ENCODE measurements at places on chromosomes 4 and X.

- no peak for DNase-seq
These were observed 42.3 kb downstream of the HMGB2 start for GRCh38 chr4:173291899-173292298.

- DNase-seq: no peak
These were observed 33.8 kb downstream of the PNMA5 start for GRCh38 chrX:152960115-152960514.

DNA sequence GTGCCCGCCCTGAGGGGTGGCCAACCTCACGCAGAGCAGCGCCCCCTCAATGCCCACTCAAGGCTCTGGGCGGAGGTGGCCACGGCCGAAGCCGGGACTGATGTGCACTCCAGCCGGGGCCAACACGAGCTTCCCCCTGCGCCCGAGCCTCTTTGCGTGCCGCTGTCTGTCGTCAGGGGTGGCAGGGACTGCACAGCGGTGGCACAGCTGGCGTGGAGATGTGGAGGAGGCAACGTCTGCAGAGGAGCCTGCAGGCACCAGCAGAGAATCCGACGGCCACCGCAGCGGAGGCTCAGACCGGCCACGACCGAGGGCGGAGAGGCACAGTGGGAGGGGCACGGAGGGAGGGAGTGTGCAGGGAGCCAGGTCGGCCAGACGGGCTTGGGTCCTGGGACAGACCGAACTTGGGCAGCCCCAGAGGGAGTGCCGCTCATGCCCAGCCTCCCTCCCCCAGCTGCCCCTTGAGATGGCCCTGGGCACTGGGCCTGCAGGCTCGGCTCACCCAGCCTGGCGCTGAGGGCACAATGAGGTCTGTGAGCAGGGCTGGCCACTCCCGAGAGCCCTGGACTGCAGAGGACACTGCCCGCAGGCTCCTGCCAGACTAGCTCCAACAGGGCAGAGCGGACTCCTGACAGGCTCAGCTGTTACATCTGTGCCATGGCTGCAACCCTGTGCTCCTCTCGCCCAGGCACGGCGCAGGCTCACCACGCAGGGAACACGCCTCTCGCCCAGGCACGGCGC lies 46.5 kb upstream of the CPLX1 start:
- no peak for DNase-seq

DNA sequence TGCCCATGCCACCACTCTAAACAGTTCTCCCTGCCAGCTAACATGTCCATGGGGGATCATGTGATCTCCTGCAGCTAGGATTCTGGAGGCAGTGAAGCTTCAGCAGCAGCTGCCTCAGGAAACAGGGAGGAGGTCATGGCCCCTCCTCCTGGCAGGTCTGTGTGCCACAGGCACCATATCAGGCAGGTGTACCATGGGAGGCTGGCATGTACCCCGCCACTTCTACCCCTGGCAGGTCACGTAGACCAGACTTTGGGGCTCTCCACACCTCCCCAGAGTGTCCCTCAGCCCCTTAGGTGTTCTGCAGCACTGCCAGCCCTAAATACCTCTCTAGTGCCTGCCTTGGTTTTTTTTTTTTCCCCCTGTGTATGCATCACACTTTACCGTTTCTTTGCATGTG lies 110.5 kb upstream of the FAM47C start:
- DNase-seq: no peak

GRCh38 chr4:28508636-28509035 lies 1648.0 kb downstream of the STIM2 start:
- no peak for DNase-seq

- DNase-seq: no peak
These were observed 40.3 kb upstream of the ACSL4 start for GRCh38 chrX:109773374-109773773.

DNA sequence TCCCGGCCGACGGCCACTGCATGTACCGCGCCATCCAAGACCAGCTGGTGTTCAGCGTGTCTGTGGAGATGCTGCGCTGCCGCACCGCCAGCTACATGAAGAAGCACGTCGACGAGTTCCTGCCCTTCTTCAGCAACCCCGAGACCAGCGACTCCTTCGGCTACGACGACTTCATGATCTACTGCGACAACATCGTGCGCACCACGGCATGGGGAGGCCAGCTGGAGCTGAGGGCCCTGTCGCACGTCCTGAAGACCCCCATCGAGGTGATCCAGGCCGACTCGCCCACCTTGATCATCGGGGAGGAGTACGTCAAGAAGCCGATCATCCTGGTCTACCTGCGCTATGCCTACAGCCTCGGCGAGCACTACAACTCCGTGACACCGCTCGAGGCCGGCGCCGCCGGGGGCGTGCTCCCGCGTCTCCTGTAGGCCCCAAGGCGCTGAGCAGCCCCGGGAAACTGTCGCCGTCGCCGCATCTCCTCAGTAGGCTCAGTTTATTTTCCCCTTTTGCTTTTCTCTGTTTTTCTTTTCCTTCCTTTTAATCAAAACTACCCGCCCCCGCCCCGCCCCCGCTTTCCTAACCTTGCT lies 799 bp downstream of the OTUD6A start:
- DNase-seq: no peak

GRCh38 chrX:54029529-54030143 lies 14.6 kb downstream of the PHF8 start:
- no peak for DNase-seq

Data from stimulated activated CD4-positive, alpha-beta T cell treated with anti-CD3 and anti-CD28 coated beads, Interleukin-12 subunit alpha, Interleukin-12 subunit beta, amount 100 ng/mL, for 48 hours (primary cell).